ENCODE measurements at places on chromosomes 7 and 10.

DNA sequence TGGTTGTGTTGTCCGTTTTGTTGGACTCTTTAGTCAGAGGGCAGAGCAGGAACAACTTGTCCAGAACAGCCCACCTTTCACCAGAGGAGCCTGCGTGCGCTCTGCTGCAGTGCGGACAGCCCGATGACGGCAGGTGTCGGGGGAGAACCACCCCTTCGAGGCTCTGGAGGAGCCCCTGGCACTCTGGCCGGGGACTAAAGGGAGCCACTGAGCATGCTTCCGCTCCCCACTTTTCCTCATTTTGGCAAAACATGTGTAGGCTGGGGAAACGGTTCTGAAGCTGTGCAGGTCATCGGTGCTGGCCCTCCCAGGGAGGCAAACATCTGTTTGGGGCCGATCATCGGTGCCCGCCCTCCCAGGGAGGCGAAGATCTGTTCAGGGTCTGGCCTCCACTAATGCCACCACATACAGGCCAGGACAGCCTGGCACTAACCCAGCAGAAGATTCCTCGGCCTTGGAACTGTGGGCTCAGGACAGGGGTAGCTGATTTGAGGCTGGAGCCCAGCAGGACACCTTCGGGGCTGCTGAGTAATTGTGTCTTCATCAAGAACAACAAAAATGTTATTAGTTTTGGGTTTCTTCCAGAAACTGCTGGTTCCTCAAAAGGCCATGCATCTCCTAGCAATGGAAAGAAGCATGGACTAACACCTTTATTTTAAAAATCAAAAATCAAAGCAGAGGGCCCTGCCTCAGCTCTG, 124.4 kb upstream of the TCERG1L start:
- no peak for DNase-seq

- no peak for DNase-seq
Measured at GRCh38 chr7:105940109-105940508, 23.0 kb upstream of the CDHR3 start.

DNA sequence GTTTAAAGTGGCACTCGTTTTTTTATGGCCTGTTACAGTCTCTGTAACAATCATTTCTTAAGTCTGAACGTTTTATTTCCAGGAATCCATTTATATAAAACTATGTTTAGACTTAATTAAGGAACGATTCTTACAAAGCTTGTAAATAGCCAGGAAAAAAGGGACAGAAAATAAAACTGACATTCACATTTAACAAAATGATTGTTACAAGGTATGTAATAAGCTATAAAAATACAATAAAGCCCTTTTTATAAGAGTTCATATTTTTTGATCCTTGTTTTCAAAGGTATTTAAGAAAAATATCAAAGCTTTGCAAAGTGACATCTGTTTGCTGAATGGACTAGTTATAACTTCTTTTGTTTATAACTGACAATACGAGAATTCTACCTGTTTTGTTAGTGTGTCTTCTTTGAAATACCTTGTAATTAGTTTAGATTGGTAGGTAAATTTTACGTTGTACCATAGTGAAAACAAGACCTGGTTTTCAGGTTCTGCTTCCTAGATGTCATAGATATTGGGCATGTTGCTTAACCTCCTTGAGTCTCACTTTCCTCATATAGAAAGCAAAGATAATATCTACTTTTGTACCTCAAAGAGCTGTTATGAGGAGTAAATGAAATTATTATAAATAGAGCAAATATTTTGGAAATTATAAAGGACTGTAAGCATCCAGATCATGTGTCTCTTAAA, 25.8 kb downstream of the BTRC start:
- DNase-seq = no peak

- no peak for DNase-seq
Measured at GRCh38 chr10:113285305-113285704, 267.5 kb upstream of the HABP2 start.

- no peak for DNase-seq
Measured at GRCh38 chr10:71429929-71430328, 33.2 kb downstream of the CDH23 start.

- DNase-seq = no peak
Measured at GRCh38 chr10:13613519-13613918, 26.8 kb downstream of the PRPF18 start.

DNA sequence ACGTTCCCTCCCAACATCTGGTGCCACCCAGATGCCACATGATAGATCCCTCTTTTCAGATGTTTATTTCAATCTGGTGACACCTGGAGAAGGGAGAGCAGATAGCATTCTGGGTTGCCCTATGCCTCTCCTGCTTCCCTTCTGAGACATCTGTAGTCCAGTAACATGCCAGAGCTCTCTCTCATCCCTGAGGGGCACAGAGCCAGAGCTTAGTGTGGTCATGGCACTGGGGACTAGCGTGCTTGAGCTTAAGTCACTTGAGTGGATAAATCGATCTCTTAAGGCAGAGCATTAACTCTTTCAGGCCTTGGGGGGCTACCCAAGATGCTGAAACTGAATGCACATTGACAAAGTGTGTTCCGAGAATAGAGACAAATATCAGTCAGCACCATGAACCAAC, 47.9 kb downstream of the WNT2 start:
- no peak for DNase-seq

- no peak for DNase-seq
Measured at GRCh38 chr7:44935016-44935415, 43.8 kb downstream of the MYO1G start.

GRCh38 chr10:7410862-7411670, at the start of gene SFMBT2:
Gene SFMBT2 (minus strand): TSS chr10:7411034. CDS start chr10:7381898, 29,136 bp downstream.
- no peak for DNase-seq

DNA sequence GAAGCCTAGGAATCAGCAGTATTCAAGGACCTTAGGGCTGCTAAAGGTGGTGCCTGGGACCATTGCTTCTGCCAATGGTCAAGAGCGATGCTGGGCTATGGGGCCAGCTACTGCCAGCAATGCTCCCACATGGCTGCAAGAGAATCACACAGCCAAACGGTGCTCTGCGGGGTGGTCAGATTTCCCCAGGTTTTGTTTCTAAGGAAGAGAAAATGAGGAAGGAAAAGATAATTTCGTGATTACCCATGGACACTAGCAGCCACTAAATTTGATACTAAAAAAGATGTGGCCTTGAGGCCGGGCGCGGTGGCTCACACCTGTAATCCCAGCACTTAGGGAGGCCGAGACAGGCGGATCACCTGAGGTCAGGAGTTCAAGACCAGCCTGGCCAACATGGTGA, 83.0 kb downstream of the LYZL2 start:
- no peak for DNase-seq

DNA sequence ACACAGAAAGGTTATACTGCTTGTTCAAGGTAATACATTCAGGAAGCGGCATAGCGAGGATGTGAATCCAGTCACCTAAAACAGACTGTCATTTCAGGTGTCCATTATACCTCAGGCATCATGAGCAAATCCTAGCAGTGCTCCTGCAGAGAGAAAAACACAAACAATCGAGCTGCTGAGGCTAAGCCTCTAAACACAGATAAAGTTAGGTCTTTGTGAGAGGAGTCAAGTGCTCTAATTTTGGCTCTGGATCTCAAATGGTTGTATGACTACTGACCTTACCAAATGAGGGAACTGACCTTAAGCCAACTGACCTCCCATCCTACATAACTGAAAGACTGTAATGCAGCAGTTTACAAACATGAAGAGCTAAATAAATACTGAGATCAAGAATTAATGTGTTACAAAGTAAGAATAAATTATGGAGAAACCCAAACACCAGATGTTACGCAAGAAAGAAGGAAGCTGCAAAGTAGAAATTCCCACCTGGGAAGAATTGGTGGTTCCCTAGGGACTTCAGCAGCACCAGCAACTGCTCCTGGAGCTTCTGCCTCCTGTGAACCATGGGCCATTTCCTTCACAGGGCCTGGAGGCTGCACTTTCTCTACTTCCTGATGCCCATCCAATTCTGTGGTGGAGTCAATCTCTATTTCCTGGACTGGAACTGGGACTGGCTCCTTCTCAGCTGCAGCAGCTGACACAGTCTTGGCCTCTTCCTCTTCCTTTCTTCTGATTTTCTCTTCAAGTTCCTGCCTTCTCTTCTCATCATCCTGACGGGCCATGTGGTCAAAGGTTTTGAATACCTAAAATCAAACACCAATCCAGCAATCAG, 5.8 kb downstream of the NUDCD3 start:
- no peak for DNase-seq

DNA sequence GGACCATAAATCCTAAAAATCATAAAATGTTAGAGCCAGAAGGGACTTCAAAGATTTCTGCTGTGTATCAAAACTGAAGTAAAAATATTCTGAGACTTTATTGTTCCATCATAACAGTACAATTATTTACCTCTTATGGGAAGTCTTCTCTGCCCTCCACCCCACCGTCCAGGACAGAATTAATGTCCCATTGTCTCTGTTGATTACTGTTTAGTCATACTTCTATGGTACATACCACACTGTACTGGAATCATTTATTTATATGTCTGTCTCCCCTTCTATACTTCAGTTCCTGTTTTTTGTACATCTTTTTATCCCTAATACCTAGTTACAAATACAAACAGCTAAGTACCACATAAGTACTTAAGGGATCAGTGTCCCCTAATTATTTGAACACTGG, 91.4 kb upstream of the CAPZA2 start:
- DNase-seq = no peak

DNA sequence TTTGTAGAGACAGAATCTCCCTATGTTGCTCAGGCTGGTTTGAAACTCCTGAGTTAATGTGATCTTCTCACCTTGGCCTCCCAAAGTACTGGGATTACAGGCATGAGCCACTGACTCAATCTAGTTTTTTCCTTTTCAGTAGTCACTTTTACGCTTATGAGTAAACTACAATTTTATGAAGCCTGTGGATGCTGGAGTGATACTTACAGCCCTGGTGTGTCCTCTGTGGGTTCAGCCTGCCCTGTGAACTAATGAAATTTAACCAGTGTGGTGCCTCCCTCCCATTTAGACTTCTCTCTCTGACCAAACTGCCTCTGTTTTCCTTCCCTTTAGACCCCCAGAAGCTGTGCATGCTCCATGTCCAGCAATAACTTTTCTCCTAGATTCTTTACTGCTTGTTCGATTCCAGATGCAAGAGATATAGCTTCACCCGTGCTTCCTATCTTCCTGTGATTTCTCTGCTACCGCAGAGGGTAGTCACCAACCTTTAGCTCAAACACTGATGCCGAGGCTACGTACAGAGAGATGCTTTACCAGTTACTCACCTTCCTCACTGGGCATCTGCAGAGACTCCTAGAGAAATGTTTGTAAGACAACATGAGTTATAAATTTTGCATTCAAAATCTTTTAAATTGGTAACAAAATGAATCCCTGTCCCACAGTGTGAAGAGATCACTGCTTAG, 90.8 kb downstream of the KIAA1217 start:
- DNase-seq = no peak

- DNase-seq = no peak
Measured at GRCh38 chr7:14507617-14508016, 394.9 kb downstream of the DGKB start.

All from activated CD8-positive, alpha-beta memory T cell treated with anti-CD3 and anti-CD28 coated beads for 1 hour (primary cell).